ENCODE measurements at places on chromosomes 4 and X.

DNA sequence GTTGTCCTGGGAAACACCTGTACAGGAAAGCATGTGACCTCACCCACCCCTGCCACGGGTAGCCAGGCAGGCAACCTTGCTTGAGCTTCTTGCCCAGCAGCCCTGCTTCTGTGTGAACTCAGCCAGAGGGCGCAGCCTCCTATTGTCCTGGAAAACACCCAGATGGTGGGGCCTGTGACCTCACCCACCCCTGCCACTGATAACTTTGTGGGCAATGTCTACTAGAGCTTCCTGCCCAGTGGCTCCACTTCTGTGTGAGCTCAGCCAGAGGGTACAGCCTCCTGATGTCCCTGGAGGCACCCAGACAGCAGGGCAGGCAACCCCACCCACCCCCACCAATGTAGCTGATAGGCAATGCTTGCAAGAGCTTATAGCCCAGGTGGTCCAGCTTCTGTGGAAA, 146.3 kb downstream of the DTHD1 start:
- DNase-seq, result no peak

- DNase-seq, result no peak
These were observed 459.5 kb downstream of the GASK1B start for GRCh38 chr4:157713342-157713741.

DNA sequence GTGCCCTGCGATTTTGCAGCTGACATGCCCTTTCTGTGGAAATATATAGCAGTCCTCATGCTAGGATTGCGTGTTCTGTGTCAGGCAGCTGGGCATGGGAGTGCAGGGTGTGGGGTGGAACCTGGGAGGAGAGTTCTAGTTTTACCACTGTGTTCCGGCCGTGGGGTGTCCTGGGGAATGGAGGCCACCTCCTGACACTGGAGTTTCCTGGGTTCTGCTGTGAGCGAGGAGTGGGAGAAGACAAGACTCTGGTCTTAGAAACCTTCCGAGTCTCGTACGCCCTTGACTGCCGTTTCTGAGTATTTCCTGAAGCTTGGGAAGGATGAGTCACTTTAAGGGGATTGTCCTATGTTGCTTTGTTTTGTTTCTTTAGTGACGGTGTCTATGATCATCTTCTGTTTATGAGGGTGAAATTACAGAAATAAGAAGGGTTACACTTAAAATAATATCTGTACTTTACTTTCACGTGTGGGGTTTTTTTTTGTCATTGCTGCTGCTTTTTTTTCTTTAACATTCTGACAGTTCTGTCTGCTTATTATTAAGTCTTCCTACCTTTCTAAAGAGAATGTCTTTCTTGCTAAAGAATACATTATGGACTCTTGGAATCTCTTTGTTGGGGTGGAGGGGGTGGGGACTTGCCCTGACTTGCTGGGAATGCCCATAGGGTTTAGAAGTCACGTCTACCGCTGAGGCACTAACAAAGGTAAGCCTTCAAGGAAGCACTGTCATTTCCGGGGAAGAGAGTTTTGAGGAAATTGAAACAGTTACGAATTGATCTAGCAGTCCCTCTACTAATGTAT, 19.1 kb downstream of the CD99 start:
- DNase-seq, result no peak

DNA sequence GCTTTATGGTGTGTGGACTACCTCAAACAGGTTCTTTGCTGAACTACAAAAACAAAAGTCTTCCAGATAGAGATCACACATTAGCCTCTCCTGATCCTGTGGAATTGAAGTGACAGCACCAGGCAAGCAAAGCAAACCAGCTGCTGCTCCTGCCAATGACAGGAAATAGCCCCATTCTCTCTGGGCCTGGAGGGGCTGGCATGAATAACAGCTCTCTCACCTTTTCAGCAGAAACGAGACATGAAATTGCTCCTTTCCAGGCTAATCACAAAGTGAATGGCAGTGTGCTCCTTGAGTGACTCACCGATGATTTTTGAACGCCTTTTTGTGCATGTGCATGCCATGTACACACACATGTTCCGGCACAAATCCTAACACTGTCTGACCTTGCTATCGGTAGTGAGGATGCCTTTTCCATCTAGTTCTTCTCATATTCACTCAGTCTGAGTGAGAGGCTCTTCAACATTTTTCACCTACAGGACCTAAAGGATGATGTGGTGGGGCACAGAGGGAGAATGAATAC, 24.4 kb downstream of the MFAP3L start:
- no peak for DNase-seq

DNA sequence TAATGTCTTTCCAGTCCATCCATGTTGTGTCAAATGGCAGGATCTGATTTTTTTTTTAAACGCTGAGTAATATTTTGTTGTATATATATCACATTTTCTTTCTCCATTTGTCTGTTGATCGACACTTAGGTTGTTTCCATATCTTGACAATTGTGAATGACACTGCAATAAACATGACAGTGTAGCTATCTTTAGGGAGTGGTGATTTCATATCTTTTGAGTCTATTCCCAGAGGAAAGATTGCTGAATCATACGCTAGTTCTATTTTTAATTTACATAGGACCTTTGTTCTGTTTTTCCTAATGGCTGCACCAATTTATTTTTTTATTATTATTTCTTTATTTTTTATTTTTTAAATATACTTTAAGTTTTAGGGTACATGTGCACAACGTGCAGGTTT, 470.7 kb downstream of the CCSER1 start:
- no peak for DNase-seq

Measured in breast epithelium (tissue), 4 donors.